ENCODE measurements at places on chromosomes 12 and 14.

- DNase-seq = no peak
These were observed 132.1 kb upstream of the SYT1 start for GRCh38 chr12:78732481-78732880.

DNA sequence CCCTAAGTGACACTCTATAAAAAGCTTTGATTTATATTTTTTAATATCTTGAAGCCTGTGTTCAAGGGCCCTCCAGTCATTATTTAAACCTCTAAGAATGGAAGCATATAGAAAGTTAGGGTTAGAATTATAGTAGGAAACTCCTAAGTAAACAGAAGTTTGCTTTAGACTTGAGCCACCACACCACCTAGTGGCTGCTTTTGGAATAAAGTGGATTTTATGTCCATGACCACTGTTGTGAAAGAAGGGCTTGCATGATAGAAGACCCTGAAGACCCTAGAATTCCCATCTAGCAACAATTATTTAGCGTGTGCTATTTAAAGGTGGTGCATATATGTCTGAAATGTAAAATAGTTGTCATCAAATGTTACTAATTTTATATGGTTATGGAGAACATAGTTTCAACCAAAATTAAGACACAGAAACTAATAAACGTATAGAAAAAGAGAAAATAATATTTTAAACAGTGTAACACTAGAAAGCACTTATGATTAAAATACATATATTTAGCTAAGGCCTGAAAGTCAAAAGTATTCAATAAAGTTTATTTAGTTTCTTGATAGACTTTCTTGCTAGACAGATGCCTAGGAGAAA is 21.3 kb downstream of the LRRIQ1 start:
- no peak for DNase-seq

GRCh38 chr12:16504200-16504599 is 101.8 kb downstream of the LMO3 start:
- DNase-seq = no peak

DNA sequence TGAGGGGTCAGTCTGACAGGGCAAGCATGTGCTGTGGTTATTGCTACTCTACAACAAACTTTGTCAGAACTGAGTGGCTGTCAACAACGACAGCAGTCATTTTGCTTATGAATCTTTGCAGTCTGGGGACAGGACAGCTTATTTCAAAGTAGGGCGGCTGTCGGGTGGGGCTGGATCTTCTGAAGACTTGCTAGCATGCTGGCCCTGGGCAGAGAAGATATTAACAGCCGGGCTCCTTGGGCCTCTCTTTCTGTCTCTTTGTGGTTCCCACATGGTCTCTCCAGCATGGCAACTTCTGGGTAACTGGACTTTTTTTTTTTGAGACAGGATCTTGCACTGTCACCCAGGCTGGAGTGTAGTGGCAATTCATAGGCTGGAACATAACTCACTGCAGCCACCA is 33.9 kb upstream of the ALDH2 start:
- DNase-seq = no peak

DNA sequence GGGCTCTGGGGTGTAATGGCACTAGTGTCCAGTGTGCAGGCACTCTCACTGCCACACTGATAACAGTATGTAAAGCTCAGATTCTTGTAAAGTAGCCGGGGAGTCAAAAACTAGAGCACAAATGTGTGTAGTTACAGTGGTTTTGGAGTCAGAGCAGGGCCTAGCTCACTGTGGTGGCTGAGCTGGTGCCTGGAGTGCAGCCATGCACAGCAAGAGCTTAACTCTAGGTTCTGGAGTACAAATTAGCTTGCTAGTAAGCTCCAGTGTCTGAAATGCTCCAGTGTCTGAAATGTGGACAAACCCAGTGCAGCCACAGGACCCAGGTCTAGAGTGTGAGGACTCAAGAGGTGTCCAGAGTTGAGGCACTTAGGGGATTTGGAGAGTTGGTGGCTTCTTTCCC is 149.2 kb downstream of the MSRB3 start:
- no peak for DNase-seq

All from right renal cortex interstitium (tissue), 3 donors.